ENCODE measurements at places on chromosomes 13 and 19.

GRCh38 chr19:8310342-8311055 is 2.3 kb upstream of the CD320 start:
- no peak for DNase-seq

GRCh38 chr13:40116008-40116407 is 460.5 kb downstream of the COG6 start:
- DNase-seq: no peak

DNA sequence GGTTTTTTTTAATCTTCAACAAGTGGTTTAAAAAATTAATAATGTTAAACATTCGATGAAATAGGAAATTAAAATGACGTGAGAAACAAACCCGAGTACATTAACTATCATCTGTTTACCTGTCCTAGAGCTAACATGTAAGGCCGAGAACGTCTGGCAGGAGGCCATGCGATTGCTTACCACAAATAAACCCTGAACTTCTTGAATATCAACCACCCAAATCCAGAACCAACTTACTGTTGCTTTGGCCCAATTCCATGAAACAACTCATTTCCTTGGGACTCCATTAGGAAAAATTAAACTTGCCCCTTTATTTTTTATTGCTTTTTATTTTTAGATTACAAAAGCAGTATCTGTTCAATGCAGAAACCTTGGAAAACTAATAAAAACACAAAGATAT is 228.9 kb upstream of the IRS2 start:
- no peak for DNase-seq

DNA sequence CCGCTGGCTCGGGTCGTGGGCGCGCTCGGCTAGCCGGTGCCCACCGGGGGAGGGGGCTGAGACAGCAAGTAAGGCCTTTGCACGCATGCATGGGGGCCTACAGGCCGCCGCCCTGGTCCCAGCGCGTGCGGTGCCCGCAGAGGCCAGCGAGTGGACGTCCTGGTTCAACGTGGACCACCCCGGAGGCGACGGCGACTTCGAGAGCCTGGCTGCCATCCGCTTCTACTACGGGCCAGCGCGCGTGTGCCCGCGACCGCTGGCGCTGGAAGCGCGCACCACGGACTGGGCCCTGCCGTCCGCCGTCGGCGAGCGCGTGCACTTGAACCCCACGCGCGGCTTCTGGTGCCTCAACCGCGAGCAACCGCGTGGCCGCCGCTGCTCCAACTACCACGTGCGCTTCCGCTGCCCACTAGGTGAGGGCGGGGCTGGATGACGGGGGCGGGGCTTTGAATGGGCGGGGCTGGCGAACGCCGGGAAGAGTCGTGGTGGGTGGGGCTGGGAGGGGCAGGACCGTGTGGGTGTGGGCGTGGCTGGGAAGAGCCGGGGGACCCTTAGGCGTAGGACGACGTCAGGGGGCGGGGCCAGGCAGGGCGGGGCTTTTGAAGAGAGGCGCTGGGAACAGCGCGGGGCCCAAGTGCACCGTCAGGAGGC is 2.1 kb downstream of the CILP2 start:
- no peak for DNase-seq

GRCh38 chr13:66888698-66889097 is 341.4 kb downstream of the PCDH9 start:
- no peak for DNase-seq

- DNase-seq: no peak
Measured at GRCh38 chr19:29781386-29782259, 30.2 kb upstream of the CCNE1 start.

DNA sequence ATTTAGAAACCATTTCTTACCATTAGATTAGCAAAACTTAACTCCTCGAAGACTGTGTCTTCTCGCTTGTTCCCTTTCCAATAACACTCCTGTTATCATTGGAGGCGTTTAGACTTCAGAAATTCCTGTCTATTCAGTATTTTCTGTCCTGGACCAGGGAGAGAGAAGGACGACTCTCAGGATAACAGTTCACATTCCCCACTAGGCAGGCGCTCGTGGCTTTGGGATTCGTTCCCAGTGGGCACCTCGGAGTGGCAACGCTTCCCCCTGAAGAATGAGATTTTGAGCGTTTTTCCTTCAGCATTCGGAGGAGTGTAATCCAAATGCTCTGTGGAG is 429 bp upstream of the ZNF225 start:
- no peak for DNase-seq

DNA sequence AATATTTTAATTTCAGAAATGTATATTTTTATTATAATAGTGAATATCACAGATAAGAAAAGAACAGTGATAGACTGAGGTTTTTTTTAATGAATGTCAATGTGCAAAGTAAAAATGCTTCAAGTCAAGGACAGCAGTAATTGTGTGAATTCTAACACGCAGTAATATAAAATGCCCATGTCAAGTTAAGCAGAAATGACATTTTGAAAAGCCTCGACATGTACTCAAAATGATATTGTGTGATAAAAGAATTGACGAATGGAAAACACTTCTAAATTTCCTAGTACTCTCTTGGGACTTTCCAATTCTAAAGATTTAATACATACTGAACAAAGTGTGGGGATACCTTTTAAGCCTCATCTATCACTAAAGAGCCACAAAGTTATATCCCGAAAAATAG is 172.6 kb downstream of the SLITRK6 start:
- no peak for DNase-seq

DNA sequence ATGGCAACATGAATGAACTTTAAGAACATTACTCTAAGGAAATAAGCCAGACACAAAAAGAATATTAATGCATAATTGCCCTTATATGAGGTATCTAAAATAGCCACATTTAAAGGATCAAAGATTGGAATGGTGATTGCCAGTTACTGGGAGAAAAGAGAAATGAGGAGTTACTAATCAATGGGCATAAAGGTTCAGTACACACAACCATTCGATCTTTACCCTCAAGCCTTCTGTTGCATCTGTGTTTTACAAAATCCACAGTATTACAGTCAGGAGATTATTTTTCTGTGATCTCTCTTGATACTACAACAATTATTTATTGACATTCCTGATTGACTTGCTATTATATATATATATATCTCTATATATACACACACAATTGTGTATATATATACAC is 310.0 kb upstream of the SLITRK5 start:
- DNase-seq: no peak

- no peak for DNase-seq
Measured at GRCh38 chr13:23778002-23778652, 111.1 kb downstream of the MIPEP start.

GRCh38 chr13:108957369-108958012 is 328.1 kb downstream of the MYO16 start:
- no peak for DNase-seq

DNA sequence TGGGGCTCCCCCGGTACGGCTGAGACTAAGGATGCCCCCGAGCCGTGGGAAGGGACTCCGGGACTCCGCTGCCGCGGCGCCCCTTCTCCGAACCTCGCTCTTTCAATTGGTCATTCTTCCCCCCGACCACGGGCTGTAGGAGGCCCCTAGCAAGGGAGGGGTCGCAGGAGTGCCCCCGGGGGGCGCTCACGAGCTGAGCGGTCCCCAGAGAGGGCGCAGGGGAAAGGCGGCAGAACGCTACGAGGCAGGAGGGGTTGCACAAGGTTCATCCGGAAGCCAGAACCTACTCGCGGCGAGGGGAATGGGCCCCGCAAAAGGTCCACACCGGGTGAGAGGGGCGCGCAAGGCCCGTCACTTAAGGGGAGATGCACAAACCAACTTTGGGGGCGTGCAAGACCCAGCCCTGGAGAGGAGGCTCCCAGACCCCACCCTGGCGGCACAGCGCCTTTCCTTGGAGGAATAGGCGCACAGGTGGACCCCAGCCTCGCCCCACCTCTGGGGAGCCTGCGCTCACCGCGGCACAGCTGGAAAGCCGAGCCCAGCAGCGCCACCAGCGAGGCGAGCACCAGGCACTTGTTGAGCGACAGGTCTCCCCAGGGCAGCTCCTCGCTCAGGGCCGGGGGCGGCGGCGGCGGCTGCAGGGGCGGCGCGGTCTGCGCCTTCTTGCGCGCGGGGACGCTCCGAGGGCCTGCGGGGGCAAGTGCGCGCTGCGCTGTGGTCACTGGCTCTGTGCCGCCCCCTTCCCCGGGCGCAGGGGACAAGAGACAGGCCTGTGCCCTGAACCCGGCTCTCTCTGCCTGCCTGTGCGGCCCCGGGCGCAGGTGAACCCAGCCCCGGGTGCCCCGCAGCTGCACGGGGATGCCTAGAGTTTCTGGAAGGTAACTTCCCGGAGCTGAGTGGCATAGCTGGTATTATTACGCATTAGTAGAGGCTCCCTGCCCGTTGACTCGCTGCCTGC is 2.8 kb downstream of the JSRP1 start:
- DNase-seq: no peak

- DNase-seq: no peak
Measured at GRCh38 chr13:26372747-26373146, 118.8 kb downstream of the CDK8 start.

GRCh38 chr13:26497968-26498511 is 59.4 kb upstream of the WASF3 start:
- no peak for DNase-seq

DNA sequence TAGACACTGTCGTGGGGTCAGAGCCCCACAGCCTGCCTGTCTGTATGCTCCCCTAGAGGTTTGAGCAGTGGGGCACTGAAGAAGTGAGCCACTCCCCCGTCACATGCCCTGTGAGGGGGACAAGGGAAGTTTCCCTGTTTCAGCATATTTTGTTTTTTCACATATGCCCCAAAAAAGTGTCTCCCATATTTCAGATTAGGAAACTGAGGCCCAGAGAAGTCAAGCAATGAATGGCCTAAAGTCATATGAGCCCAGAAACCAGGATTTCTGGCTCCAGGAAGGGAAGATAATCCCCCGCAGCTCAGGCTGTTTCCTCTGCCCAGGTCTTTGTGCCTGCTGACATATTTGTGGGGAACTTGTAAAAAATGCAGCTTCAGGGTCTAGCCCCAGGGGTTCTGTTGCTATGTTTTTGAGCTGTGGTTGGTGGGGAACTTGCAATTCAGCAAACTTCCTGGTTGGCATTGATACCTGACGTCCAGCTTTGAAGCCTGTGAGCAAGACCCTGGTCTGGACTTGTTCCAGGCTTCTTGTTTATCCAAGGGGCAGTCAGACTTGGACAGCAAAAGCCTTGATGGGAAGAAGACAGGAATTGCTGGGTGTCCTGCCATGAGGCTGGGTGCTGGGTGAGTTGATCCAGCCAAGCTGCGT is 9.5 kb downstream of the RASL11A start:
- no peak for DNase-seq

DNA sequence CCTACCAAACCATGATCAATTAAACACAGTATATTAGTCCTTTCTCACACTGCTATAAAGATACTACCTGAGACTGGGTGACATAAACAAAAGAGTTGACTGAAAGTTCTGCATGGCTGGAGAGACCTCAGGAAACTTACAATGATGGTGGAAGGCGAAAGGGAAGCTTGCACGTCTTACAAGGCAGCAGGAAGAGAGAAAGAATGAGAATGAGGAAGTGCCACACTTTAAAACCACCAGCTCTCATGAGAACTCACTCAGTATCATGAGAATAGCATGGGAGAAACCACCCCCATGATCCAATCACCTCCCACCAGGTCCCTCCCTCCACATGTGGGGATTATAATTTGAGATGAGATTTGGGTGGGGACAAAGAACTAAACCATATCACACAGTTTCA is 324.9 kb upstream of the ZNF507 start:
- DNase-seq: no peak

DNA sequence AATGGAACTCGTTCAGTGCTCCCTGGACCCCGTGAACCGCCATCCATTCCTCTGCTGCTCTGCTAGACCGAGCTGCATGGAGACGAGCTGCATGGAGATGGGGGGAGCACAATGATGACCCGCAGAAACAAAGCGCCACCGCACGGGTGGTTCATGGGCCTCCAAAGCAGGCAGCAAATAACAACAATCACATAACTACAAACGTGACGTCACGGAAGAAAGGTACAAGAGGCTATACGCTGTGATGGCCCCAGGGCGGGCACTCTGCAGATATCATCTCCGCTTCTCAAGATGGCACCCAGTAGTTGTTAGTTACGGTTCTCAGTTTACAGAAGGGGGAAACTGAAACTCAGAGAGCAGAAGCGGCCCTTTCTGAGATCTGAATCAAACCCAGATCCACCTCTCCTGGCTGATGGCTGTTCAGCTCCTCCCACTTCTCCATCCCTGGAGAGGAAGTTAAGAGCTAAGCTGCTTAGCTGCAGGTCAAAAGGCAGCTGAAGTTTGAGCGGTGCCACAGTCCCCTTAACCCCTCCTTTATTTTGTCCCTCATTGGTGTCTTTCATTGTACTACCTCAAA is 1.7 kb downstream of the ATP13A1 start:
- DNase-seq: no peak

DNA sequence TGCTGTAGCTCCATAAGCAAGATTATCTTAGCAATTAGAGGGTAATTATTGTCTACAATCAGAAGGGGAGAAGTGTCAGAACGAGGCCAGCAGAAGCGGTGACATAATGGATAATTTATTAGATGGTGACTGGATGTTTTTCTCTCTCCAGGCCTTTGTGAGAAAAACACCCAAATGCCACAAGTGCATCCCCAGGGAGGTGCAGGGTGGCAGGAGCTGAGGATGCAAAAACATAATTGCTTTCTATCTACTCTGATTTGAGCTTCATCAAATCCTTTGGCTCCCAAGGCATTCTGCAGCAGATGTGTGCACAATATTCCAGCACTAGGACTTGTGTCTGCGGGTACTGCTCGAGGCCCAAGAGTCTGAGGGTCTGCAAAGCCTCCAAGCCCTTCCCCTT is 220.1 kb upstream of the SERP2 start:
- DNase-seq: no peak

GRCh38 chr13:113742445-113743120 is 16.4 kb upstream of the TMEM255B start:
- peak; percentile 29 for DNase-seq

- DNase-seq: no peak
Measured at GRCh38 chr19:34260771-34261173, 6.4 kb downstream of the GARRE1 start.

- DNase-seq: no peak
Measured at GRCh38 chr19:47097396-47098201, 16.0 kb downstream of the ZC3H4 start.

- DNase-seq: no peak
Measured at GRCh38 chr13:52459668-52460067, 4.4 kb downstream of the CKAP2 start.

DNA sequence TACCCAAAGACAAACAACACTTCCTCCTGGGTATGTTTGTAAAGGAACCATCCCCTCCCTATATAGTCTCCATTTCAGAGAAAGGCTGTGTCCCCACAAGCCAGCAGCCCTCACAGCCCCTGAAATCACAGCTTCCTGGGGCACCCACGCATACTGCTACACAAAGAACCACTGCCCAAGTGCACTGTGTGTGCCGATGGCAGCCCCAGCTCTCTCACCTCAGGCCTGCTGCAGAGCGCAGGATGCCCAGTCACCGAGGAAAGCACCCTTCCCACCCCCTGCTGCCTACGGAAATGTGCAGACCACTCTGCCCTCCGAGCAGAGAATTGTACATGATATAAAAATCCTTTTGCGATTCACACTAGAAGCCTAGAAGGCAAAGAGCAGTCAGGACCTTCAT is 39.4 kb downstream of the SOHLH2 start:
- no peak for DNase-seq
